Endothelial cell (in vitro differentiated cells): ENCODE measurements at places on chromosomes 7 and 10.
A peak's percentile ranks its signal among the peaks of the same experiment; 100 is the strongest.

GRCh38 chr7:132503415-132503814, 72.9 kb downstream of the PLXNA4 start:
- no peak for DNase-seq

DNA sequence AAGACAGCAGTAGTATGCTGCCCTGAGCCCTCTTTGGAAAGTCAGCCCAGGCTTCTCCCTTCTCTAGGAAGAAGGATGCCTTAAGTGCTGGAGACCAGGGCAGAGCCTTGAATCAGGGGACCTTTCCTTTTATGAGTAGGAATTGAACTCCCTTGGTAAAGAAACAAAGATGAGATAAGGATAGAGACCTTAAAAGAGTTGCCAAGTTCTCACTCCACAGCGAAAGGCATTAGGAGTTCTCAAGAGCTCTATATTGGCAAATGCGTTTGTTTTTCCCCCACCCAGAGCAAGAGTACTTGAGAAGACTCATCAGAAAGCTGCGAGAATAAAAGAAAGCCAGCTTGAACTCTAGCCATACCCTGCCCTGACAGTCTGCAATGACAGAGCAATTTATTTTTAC, 72.9 kb upstream of the OGDHL start:
- no peak for DNase-seq

GRCh38 chr10:131076356-131076755, 235.2 kb downstream of the TCERG1L start:
- no peak for DNase-seq

GRCh38 chr7:3825491-3825890, 524.4 kb downstream of the SDK1 start:
- no peak for DNase-seq

DNA sequence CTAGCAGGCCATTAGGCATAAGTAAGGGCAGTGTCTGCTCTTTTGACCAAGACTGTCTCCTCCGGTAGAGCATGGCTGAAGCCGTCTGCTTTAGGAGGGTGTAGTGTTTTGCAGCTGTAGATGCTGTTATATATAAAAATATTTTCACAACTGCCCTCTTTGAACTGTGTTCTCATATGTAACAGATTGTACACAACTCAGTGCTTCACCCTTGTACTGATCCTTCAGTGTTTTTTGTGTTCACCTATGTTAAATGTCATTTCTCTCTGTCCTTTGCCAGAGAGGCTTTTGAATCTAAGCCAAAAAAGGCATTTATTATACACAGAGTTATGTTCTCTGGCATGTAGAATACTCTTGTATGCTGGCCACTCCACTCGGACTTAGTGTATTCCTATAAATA, 135.5 kb downstream of the BICC1 start:
- no peak for DNase-seq

DNA sequence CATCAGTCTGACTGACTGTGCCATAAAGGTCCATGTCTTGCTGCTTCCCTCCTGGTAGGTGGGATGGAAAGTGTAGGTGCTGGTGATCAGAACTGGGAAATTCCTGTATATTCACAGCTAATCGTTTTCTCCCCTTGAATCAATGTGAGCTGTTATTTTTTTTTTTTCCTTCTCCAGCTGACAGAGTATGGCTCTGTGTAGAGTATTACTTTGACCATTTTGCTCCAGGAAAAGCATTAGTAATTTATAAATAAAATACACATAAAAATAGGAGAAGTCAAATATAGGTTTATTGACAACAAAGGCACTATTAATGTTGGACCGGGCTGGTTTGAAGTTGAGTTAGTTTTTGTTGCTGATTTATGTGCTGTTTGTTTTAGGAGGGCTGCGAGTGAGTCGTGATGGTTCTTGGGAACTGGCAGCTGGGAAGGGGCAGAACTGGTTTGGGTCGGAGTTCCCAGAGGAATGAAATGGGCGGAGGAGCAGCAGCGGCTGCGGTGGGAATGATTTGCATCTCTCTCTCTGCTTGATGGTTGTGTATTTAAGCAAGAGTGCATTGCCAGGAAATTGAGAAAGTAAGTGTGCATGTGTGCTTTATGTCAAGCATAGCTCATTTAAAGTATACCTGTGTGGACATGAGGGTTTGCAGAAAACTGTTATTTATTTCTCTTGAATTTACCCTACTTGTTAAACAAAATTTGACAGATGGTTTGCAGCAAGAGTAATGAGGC, 80.9 kb downstream of the LRMDA start:
- DNase-seq, result no peak

- no peak for DNase-seq
Measured at GRCh38 chr7:5223646-5224340, 33.8 kb downstream of the WIPI2 start.

- DNase-seq, result no peak
Measured at GRCh38 chr7:100854146-100854895, 1.8 kb downstream of the SLC12A9 start.

DNA sequence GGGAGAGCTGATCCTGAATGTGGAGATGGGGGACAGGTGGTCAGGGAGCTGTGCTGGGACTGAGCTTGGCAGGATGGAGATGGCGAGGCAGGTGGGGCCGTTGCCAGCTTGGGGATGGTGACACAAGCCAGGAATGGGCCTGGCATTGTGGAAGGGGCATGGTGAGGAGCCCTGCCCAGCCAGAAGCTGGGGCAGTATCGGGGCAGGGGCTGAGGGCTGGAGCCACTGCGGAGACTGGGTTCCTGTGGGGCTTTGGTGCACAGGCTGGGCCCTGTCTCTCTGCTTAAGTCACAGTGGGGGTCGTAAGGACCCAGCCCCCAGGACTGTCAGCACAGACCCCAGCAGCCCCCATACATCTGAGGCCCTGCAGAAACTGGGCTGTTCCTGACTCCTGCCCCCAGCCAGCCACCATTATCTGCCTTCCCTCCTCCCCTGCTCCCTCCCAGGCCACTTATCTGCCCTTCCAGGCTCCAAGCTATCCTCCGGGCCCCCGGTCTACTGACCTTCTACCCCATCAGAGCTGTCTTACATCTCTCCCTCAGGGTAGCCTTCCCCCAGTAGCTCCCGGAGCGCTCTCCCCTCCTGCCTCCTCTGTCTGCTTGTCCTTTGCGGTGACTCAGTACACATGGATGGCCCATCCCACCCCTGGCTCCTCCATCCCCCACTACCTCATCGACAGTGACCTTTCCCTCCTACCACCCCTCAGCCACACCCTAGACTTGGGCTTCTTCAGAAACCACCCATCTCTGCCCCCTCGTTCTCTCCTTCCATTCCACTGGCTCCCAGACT, 44.2 kb downstream of the PPIF start:
- DNase-seq, result peak; percentile 1

- DNase-seq, result no peak
Measured at GRCh38 chr7:98338441-98338840, 57.0 kb downstream of the BRI3 start.

GRCh38 chr7:104943502-104944343, 70.3 kb upstream of the KMT2E start:
- DNase-seq, result no peak

- DNase-seq, result no peak
Measured at GRCh38 chr7:129845972-129846327, 106.8 kb downstream of the UBE2H start.

DNA sequence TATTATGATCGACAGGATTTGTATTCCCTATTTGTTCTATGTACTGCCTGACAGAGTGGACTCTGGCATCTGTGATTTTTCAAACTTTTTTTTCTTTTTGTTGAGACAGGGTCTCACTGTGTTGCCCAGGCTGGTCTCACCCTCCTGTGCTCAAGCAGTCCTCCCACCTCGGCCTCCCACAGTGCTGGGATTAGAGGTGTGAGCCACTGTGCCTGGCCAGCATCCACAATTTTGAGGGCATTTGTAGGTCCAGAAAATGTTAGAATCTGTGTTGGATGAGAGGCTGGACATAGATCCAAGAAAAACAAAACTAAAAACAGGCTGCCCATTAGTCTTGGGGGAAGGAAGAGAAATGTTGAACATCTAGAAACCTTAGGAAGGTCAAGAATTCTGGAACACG, 34.3 kb downstream of the SGPL1 start:
- no peak for DNase-seq

DNA sequence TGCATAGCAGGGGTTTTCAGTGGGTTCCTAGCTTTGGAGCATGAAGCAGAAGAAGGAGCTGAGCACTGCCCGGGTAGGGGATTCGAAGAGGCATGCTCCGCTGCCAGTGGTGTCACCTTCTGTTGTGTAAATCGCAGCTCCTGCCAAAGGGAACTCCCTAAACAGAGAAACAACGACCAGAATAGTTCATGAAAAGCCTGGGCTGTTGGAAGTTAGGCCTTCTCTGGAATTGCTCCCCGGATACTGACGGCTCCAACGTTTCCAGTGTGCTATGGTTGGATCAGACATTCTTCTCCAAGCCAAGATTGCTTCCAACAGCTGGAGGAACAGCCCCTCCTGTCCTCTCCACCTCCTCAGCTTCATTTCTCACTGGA, 546.0 kb upstream of the FZD8 start:
- DNase-seq, result no peak

DNA sequence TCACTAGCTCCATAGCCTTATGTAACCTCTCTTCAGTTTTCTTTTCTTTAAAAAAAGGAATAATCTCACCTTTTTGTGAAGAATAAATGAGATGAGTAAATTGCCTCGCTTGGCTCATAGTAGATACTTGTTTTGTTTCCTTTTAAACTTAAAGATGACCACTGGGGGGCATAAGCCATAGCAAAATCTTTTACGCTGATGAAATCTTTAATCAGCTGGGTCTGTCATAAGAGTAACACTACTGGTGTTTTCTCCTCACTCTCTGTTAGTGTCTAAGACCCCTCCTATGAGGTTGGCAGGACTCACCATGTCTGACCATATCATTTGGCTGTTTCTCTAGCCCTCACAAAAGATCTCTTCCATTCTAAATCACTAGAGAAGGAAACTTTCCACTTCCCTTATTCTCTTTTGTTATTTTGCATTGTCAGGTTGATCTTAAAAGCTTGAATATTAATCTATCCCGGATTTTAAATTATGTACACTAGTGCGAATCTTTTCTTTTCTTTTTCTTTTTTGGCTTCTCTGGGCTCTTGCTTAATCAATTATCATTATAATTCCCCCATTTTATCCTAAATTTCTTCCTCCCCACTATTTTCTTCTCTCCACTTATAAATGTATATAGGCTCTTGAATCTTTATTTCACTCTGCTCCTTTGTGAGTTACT, 12.5 kb downstream of the STAG3 start:
- DNase-seq, result no peak

DNA sequence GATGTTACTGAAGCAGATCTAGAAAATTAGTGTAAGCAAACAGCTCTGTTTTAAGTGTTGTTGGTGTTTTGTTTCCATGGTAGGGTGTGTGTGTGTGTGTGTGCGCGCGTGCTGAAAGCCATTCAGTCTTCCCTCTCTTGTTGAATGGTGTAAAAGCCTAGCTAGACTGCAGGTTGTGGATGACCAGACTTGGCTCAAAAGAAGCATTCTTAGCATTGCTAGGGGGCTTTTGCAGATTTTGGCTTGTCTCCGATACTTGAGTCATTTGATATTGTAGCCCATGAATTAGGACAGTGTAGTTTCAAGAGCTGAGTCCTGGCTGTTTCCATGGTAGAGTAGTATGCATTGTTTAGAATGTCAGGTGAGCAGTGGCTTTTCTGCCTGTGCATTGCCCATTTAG, 99.1 kb downstream of the SND1 start:
- no peak for DNase-seq

GRCh38 chr10:71970869-71971268, 6.7 kb downstream of the CHST3 start:
- DNase-seq, result no peak

DNA sequence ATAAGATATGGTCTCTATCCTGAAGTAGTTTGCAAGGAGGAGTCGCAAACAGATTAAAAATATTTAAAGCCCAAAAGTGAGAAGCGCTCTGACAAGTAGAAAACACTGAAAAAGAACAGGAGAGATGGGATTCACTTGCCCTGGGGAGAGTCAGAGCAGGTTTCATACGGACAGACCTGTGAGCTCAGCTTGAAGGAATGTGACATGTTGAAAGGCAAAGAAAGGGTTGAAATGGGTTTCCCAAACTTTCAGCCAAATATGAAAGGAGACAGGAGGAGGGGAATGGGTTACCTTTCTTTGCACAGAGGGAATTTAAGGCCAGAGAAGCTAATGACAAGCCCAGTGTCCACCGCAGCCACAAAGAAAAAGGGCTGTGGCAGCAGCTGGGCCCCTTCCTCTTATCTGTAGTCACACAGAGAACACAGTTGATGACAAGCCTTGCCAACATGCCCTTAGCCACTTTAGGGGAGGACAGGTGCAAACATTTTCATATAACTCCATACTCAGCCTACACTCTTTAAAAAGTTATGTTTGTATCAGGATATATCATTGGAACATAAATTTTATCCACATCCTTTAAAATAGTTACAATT, 14.9 kb downstream of the HOXA1 start:
- no peak for DNase-seq

- DNase-seq, result no peak
Measured at GRCh38 chr10:123742751-123743440, 76.7 kb downstream of the GPR26 start.

DNA sequence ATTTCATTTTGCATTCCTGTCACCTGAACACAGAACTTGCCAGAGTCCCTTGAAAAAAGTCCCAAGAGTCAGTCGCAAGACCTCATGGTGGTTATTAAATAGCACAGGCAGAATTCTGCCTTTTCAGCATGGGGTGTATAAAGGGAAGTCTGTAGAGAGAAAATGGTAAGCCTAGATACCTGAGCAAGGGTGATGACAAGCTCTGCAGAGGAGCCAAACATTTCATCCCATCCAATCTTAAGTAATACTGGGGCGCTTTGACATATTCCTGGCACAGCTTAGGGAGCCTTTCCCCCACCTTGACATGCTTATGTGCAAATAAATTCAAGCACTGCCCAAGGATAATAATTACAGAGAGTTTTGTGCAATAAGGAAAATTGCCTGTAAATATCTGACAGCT, 213.0 kb downstream of the INHBA start:
- DNase-seq, result no peak

GRCh38 chr10:105656856-105657255, 1015.8 kb downstream of the SORCS3 start:
- DNase-seq, result no peak

DNA sequence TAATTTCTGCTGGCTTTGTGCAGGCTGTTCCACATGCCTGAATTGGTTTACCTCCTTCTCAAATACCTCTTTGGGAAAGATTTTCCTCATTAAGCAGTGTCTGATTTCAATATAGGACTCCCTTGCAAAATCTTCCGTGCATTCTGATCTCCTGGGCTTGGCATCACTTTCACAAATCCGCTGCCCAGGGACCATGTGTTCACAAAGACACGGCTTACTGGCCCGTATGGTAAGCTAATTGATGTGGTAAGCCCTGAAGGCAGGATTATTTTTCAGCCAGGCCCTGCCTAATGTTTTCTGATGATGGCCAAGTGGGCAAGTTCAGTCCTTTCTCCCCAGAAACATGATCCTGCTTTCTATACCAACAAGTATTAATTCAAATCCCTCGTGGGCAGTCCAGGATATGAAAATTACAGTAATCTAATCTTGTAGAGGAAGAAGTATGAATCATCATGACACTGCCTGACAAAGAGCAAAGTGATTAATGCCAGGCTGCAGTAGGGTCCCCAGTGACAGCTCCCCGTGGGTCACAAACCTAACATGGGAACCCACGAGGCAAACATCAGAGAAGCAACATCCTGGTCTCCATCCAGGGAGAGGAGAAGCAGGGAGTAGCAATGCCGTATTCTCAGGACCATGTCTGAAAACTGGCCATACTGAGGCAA, 11.6 kb upstream of the SVIL start:
- DNase-seq, result no peak

GRCh38 chr10:77909021-77909748, 17.4 kb downstream of the DLG5 start:
- DNase-seq, result no peak

- DNase-seq, result peak; percentile 18
Measured at GRCh38 chr10:48274636-48275035, at the start of gene FRMPD2. TSS of gene FRMPD2 (minus strand) at chr10:48274696. CDS start at chr10:48274567, 129 bp downstream.

- no peak for DNase-seq
Measured at GRCh38 chr10:118873738-118874105, 119.0 kb upstream of the CACUL1 start.

GRCh38 chr7:155449008-155449868, 8.7 kb upstream of the EN2 start:
- no peak for DNase-seq
